ENCODE measurements at places on chromosomes 12 and 14.

GRCh38 chr14:34944744-34945143 lies 38.0 kb upstream of the SRP54 start:
- no peak overlapping the region for H3K4me3 ChIP-seq
- DNase-seq = no peak
- H3K4me1 ChIP-seq = no peaks in the 10 kb centered on the region
- no peak overlapping the region for H3K27ac ChIP-seq

- H3K4me1 ChIP-seq = peaks cover 29% of the 10 kb centered on the region
- H3K4me3 ChIP-seq = no peak overlapping the region
- H3K36me3 ChIP-seq = no peaks in the 10 kb centered on the region
- DNase-seq = no peak
- H3K27me3 ChIP-seq = no peaks in the 10 kb centered on the region
Observed at GRCh38 chr14:100034468-100034867, 30.8 kb upstream of the EVL start.

DNA sequence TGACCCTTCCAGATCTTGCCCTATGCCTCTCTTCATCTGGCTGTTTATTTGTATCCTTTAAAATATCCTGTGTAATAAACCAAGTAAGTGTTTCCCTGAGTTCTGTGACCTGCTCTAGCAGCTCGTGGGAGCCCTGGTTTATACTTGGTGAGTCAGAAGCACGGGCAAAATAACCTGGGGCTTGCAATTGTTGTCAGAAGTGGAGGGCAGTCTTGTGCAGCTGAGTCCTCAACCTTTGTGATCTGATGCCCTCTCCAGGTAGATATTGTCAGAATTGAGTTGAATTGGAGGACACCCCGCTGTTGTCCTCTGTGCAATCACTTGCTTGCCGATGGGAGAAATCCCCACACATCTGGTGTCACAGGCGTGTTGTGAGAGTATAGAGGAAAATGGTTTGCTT lies 62.5 kb upstream of the PRICKLE1 start:
- DNase-seq = no peak
- no peak overlapping the region for H3K4me3 ChIP-seq
- H3K36me3 ChIP-seq = no peaks in the 10 kb centered on the region
- H3K27ac ChIP-seq = no peak overlapping the region
- no peaks in the 10 kb centered on the region for H3K4me1 ChIP-seq
- no peaks in the 10 kb centered on the region for H3K27me3 ChIP-seq

DNA sequence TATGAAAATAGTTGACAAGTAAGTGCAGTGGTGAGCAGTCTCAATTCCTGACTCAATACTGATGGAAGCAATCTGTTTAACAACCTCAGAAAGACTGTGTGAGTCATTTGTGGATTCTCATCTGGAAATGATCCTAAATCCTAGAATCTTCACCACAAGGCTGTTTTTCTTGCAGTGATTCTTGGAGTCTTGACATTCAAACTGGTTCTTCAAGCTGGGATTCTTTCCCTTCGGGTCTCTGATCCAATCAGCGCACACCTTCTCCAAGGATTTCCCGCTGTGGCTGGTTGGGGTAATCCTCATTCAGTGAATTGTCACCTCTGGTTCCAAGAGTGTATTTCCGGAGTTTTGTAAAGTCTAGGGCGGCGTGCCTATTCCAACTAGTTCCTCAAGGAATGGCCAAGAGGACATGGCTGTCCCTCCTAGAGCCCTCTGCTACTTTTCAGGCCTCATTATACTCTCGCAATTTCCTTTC lies 37.7 kb upstream of the FOXJ2 start:
- H3K27ac ChIP-seq = peak overlapping the region; percentile 47
- H3K36me3 ChIP-seq = no peaks in the 10 kb centered on the region
- H3K27me3 ChIP-seq = no peaks in the 10 kb centered on the region
- peaks cover 7% of the 10 kb centered on the region for H3K4me1 ChIP-seq
- DNase-seq = no peak
- H3K4me3 ChIP-seq = no peak overlapping the region

GRCh38 chr14:68546839-68547238 lies 246.0 kb downstream of the ZFP36L1 start:
- peaks cover 88% of the 10 kb centered on the region for H3K4me1 ChIP-seq
- H3K27me3 ChIP-seq = no peaks in the 10 kb centered on the region
- H3K4me3 ChIP-seq = no peak overlapping the region

- no peak for DNase-seq
- H3K27ac ChIP-seq = no peak overlapping the region
- H3K36me3 ChIP-seq = no peaks in the 10 kb centered on the region
- H3K4me1 ChIP-seq = peaks cover 73% of the 10 kb centered on the region
- no peaks in the 10 kb centered on the region for H3K27me3 ChIP-seq
Observed at GRCh38 chr14:100071545-100071944, 6.3 kb downstream of the EVL start.

GRCh38 chr12:116534311-116535121 lies 24.7 kb upstream of the MAP1LC3B2 start:
- peaks cover 50% of the 10 kb centered on the region for H3K4me1 ChIP-seq
- H3K27ac ChIP-seq = peak overlapping the region; percentile 78
- DNase-seq = no peak
- no peaks in the 10 kb centered on the region for H3K36me3 ChIP-seq
- H3K4me3 ChIP-seq = peak overlapping the region; percentile 53

GRCh38 chr14:68842298-68842697 lies 49.4 kb upstream of the ZFP36L1 start:
- H3K4me1 ChIP-seq = peaks cover 12% of the 10 kb centered on the region
- H3K27ac ChIP-seq = no peak overlapping the region
- no peaks in the 10 kb centered on the region for H3K27me3 ChIP-seq
- H3K4me3 ChIP-seq = no peak overlapping the region

- no peak overlapping the region for H3K27ac ChIP-seq
- no peak for DNase-seq
- no peaks in the 10 kb centered on the region for H3K36me3 ChIP-seq
- H3K27me3 ChIP-seq = no peaks in the 10 kb centered on the region
- H3K4me1 ChIP-seq = no peaks in the 10 kb centered on the region
- H3K4me3 ChIP-seq = no peak overlapping the region
Observed at GRCh38 chr14:20179218-20179617, 11.5 kb upstream of the OR11G2 start.

GRCh38 chr12:51369581-51369980 lies 21.6 kb downstream of the GALNT6 start:
- H3K36me3 ChIP-seq = no peaks in the 10 kb centered on the region
- H3K4me3 ChIP-seq = no peak overlapping the region
- peaks cover 14% of the 10 kb centered on the region for H3K4me1 ChIP-seq
- H3K27me3 ChIP-seq = no peaks in the 10 kb centered on the region
- no peak overlapping the region for H3K27ac ChIP-seq
- DNase-seq = no peak

GRCh38 chr14:100866666-100867630 lies 36.6 kb downstream of the RTL1 start:
- no peak overlapping the region for H3K4me3 ChIP-seq
- H3K36me3 ChIP-seq = no peaks in the 10 kb centered on the region
- DNase-seq = peak; percentile 38

- peaks cover 21% of the 10 kb centered on the region for H3K27me3 ChIP-seq
- H3K4me3 ChIP-seq = no peak overlapping the region
- DNase-seq = no peak
- no peaks in the 10 kb centered on the region for H3K36me3 ChIP-seq
- H3K27ac ChIP-seq = no peak overlapping the region
Observed at GRCh38 chr12:110917467-110917866, 2.9 kb downstream of the MYL2 start.

- peaks cover 3% of the 10 kb centered on the region for H3K27me3 ChIP-seq
- no peak overlapping the region for H3K4me3 ChIP-seq
- H3K4me1 ChIP-seq = peaks cover 18% of the 10 kb centered on the region
- no peak for DNase-seq
Observed at GRCh38 chr14:99802301-99803105, 9.3 kb downstream of the EML1 start.

DNA sequence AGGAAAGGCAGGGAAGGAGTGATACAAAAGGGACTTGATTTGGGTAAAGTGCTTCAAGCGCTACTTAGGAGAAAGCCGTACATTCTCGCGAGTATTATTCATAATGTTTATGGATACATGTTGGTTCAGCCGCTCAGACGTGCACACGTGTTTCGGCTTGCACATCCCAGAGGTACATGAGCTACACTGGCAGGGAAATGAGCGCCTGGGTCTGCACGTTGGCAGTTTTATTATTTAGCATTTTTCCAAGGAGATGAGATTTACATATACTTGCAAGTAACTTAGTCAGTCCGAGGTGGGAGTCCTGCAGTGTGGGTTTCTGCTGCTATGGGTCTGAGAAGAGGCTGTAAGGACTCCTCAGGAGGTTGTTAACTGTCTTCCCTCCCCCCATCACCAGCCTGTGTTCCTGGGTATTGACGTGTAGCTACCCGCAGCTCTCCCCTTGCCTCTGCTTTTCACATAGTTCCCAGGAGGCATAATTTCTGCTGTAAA lies 1.5 kb downstream of the PRKCH start:
- peak overlapping the region; percentile 94 for H3K27ac ChIP-seq
- H3K27me3 ChIP-seq = peaks cover 3% of the 10 kb centered on the region
- DNase-seq = no peak
- peak overlapping the region; percentile 90 for H3K4me3 ChIP-seq

DNA sequence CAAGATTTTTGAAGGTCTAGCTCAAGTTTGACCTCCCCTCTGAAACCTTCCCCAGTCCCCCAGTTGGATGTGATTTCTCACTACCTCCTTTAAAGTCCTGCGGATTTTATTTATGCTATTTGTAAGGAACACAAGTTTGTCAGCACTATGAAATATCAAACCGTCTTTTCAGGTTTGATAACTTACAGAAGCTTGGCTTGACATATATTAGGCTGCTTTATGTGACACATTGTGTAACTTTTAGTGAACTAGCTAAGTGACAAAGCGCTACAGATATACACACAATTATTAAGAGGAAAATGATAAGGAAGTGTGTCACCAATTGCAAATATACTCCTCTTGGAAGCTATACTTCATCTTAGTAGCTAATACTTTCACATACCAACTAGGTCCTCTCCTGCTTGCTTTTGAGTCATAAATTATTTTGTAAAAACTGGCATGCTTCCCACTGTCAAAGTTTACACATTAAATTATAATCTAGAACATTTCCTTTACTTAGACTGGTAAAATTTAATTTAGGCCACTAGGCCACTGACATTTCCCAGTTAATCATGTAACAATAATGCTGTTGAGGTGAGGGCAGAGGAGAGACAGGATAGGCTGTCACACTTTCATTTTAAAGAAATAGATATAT lies 149.5 kb downstream of the TMTC3 start:
- no peaks in the 10 kb centered on the region for H3K4me1 ChIP-seq
- H3K4me3 ChIP-seq = no peak overlapping the region
- H3K27me3 ChIP-seq = no peaks in the 10 kb centered on the region
- DNase-seq = no peak

GRCh38 chr14:31926123-31926522 lies 151.0 kb upstream of the ARHGAP5 start:
- no peaks in the 10 kb centered on the region for H3K36me3 ChIP-seq
- no peaks in the 10 kb centered on the region for H3K27me3 ChIP-seq
- peaks cover 3% of the 10 kb centered on the region for H3K4me1 ChIP-seq
- no peak overlapping the region for H3K4me3 ChIP-seq
- no peak for DNase-seq

DNA sequence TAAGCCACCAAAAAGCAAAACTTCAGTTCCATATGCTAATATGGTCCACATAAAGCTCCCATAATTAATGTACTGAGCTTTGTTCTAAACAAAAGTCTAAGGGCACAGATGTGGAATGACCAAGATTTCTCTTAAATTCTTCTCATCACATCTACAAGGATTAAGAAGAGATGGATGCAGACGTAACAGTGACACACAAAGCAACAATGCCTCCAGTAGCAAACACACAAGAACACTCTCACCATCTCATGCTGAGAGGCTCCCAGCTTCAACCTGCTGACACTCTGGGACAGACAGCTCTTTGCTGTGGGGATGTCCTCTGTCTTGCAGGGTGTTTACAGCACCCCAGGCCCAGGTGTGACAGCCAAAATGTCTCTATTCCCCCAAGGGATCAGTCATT lies 48.2 kb downstream of the SETD3 start:
- no peaks in the 10 kb centered on the region for H3K27me3 ChIP-seq
- peaks cover 53% of the 10 kb centered on the region for H3K36me3 ChIP-seq
- no peak overlapping the region for H3K4me3 ChIP-seq
- H3K4me1 ChIP-seq = no peaks in the 10 kb centered on the region
- DNase-seq = no peak

- H3K27ac ChIP-seq = no peak overlapping the region
- H3K4me3 ChIP-seq = no peak overlapping the region
- no peaks in the 10 kb centered on the region for H3K4me1 ChIP-seq
- H3K36me3 ChIP-seq = no peaks in the 10 kb centered on the region
Observed at GRCh38 chr12:68040450-68041075, 51.3 kb downstream of the IFNG-AS1 start.

DNA sequence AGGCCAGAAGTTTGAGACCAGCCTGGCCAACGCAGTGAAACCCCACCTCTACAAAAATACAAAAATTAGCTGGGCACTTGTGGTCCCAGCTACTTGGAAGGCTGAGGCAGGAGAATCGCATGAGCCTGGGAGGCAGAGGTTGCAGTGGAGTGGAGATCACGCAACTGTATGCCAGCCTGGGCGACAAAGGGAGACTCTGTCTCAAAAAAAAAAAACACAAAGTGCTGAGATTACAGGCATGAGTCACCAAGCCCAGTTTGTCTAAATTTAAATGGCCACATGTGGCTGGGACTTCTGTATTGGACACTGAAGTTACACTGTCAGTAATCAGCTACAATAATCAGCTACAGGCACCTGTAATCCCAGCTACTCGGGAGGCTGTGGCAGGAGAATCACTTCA lies 100.9 kb upstream of the AEBP2 start:
- no peak overlapping the region for H3K27ac ChIP-seq
- no peak overlapping the region for H3K4me3 ChIP-seq
- DNase-seq = no peak
- peaks cover 20% of the 10 kb centered on the region for H3K36me3 ChIP-seq

- no peak overlapping the region for H3K4me3 ChIP-seq
- no peak for DNase-seq
Observed at GRCh38 chr14:56666294-56666693, 86.7 kb downstream of the TMEM260 start.

- no peak overlapping the region for H3K4me3 ChIP-seq
- peaks cover 29% of the 10 kb centered on the region for H3K4me1 ChIP-seq
- H3K27ac ChIP-seq = no peak overlapping the region
- no peaks in the 10 kb centered on the region for H3K36me3 ChIP-seq
- no peak for DNase-seq
Observed at GRCh38 chr12:50609292-50609874, 104.6 kb downstream of the DIP2B start.

- H3K27ac ChIP-seq = peak within 1 kb of the TSS; percentile 14
- DNase-seq = peak; percentile 80
- peaks cover 60% of the 10 kb centered on the region for H3K27me3 ChIP-seq
- H3K4me1 ChIP-seq = peaks cover 47% of the 10 kb centered on the region
Observed at GRCh38 chr12:131827961-131828534, at the start of gene MMP17. MMP17 (plus strand) TSS chr12:131828393; CDS start chr12:131828495, 102 bp downstream.

DNA sequence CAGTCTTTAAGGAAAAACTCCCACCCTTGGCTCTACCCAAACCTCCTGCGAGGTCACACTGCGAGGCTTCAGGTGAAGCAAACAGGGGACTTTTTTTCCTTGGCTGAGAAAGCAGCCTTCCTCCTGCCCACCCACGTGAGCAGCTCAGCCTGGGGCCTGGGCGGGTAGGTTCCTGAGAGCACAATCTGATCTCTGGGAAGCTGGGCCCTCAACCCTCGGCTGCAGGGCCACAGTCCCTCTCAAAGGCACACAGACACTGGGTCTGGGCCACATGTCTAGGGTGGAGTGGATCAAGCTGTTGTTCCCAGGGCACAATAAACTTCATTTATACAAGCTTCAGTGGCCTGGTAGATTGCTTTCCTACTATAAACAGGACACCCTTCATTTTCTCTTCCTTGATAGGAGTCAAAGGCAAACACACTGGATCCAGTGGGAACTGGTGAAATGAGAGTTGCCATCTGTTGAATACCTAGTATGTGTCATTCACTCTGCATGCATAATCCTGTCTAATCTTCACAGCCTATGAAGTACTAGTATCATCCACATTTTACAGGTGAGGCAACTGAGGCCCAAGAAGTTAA lies 41.3 kb upstream of the PNMA1 start:
- H3K27ac ChIP-seq = peak overlapping the region; percentile 100
- no peaks in the 10 kb centered on the region for H3K36me3 ChIP-seq
- H3K4me1 ChIP-seq = peaks cover 88% of the 10 kb centered on the region
- DNase-seq = no peak
- no peaks in the 10 kb centered on the region for H3K27me3 ChIP-seq

Data from suprapubic skin (tissue), 4 donors.